Spleen (tissue), 13 donors: ENCODE measurements at places on chromosomes 1 and 21. TPM values are rescaled to one million over a fixed set of nuclear protein-coding genes. Genes with fewer than 3 reads are reported as not detected.

The TMPRSS3 gene
- 0.22 TPM for polyA plus RNA-seq

The PLPPR5 gene
- not detected for polyA plus RNA-seq

The C1QC gene
- polyA plus RNA-seq = 283 TPM

DNA sequence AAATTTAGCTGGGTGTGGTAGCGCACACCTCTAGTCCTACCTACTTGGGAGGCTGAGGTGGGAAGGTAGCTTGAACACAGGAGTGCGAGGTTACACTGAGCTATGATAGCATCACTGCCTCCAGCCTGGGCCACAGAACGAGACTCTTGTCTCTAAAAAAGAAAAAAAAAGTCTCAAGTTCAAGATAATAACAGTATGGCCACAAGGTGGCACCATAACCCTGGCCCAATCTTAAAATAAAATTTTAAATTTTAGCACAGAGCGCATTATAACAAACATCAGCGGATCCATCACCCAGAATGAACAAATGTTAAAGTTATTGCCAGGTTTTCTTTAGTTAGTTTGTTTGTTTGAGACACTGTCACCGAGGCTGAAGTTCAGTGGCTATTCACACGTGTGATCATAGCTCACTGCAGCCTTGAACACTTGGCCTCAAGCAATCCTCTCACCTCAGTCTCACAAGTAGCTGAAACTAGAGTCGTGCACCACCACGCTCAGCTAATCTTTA lies 2.9 kb upstream of the HTR6 start:
- no peaks in the 10 kb centered on the region for H3K36me3 ChIP-seq
- H3K4me1 ChIP-seq = peaks cover 7% of the 10 kb centered on the region
- H3K4me3 ChIP-seq = no peak overlapping the region
- H3K27ac ChIP-seq = no peak overlapping the region

DNA sequence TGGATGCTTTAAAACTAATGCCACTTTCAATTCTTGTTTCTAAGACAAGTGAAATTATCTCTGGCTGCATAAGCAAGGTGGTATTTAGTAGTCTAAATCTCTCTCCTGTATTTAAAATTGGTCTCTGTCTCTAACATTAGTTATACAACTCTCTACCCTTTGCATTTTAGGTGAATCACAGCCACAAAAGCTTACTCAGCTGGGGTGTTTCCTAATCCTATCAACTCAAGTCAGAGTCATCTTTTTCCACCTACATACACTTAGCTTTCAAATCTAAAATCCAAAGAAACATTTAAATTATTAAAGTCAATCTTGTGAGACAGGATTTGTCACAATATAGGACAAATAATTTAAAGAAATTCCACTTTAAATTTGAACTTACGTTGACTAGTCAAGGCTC lies 255.1 kb upstream of the CXADR start:
- no peaks in the 10 kb centered on the region for H3K36me3 ChIP-seq
- no peak for DNase-seq
- H3K4me3 ChIP-seq = no peak overlapping the region
- H3K27me3 ChIP-seq = no peaks in the 10 kb centered on the region
- no peaks in the 10 kb centered on the region for H3K4me1 ChIP-seq

- DNase-seq = no peak
- H3K27ac ChIP-seq = peak overlapping the region; percentile 8
- no peaks in the 10 kb centered on the region for H3K27me3 ChIP-seq
- no peaks in the 10 kb centered on the region for H3K36me3 ChIP-seq
Measured at GRCh38 chr1:218480137-218480536, 135.0 kb downstream of the TGFB2 start.

DNA sequence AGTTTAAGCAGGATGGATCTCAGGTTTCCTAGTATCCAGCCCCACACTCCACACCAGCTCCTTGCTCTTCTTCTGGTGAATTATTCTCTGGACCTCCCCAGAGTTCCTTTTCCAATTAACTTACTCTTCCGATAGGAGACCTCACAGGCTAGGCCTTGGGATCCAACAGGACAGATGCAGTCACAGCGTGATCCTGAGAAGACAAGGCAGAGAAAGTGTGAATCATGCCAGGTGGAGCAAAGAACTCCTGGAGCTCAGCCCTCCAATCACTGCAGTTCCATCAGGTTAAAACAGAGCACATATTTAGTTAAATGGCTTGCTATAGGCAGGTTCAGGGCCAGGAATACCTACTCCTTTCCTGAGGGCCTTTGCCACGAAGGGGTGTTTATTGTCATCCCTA lies 34.1 kb downstream of the C8B start:
- H3K4me1 ChIP-seq = no peaks in the 10 kb centered on the region
- DNase-seq = no peak
- no peak overlapping the region for H3K4me3 ChIP-seq
- no peak overlapping the region for H3K27ac ChIP-seq
- H3K36me3 ChIP-seq = no peaks in the 10 kb centered on the region
- H3K27me3 ChIP-seq = no peaks in the 10 kb centered on the region

DNA sequence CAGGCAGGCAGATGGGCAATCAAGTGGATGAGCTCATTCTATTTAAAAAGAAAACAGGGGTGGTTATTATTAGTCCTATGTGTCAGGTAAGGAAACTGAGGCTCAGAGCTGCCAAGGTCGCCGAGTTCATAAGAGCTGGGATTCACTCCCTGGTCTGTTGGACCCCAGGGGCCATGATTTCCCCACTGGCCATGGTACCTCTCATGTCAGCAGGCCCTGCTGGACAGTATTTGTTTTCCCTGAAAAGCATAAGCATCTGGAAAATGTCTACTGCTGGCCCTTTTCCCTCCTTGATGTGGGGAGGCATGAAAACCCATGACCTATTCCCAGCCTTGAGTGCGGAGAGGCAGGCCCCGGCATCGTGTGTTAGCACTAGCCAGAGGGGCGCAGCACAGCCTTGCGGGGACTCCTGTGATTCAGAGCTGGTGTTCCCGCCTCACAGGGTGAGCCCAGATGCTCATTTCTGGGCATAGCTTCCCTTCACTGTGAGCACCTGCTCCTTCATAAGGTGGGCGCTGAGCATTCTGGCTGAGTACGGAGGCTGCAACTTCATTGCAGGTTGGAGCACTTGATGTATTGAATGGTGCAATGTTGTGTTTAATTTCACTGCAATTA lies 617.5 kb downstream of the PTPRU start:
- no peak overlapping the region for H3K4me3 ChIP-seq
- peaks cover under 1% of the 10 kb centered on the region for H3K4me1 ChIP-seq
- peaks cover 11% of the 10 kb centered on the region for H3K27me3 ChIP-seq
- peak; percentile 54 for DNase-seq
- H3K27ac ChIP-seq = no peak overlapping the region

DNA sequence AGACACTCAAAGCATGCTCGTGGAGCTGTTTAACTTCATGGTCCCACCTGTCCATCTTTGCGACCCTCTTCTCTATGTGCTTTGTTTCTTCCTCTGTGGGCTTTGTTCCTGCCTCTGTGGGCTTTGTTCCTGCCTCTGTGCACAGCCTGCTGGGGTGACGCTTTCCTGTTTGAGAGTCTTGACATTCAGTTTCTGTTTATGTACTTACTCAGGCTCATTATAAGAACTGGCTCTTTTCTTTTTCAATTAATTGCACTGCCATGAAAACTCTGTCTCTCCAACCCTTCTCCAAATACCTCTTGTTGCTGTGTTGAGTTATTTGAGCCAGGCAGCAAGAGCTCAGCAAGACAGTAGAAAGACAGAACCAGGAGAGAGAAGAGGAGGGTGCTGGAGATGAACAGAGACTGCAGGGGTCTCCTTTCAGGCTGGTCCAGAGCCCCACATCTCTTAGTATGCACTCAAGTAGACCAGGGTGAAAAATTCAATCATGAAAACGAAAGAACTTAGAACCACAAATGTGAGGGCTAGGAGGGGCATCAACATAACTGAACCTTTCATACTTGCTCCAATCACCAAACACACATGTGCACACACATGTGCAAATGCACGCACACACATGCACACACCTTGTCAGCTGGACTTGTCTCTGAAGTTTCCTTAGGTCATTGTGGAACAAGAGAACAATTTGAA lies 88.3 kb upstream of the SGIP1 start:
- no peak overlapping the region for H3K4me3 ChIP-seq
- H3K36me3 ChIP-seq = no peaks in the 10 kb centered on the region

GRCh38 chr1:53276902-53277281 lies 38.6 kb upstream of the MAGOH start:
- peak; percentile 66 for DNase-seq
- H3K4me3 ChIP-seq = no peak overlapping the region
- no peaks in the 10 kb centered on the region for H3K27me3 ChIP-seq
- H3K27ac ChIP-seq = no peak overlapping the region
- H3K36me3 ChIP-seq = no peaks in the 10 kb centered on the region

DNA sequence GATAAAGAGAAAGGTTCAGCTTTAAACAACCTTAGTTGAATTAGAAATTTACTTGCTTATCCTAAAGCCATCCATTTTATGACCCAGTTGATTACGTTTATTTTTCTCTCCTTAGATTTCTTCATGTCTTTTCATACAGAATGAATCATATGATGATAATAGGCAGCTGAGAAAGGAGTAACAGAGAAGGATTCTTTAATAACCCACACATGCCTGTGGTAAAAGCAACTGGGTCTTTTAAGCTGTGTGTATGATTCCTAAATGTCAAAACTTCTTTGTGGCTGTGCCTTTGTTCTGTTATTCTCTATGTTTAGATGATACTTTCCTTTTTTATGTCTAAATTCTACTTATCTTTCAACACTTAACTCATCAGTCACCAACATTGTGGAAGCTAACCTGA lies 626.5 kb downstream of the NCAM2 start:
- H3K27ac ChIP-seq = no peak overlapping the region
- H3K36me3 ChIP-seq = no peaks in the 10 kb centered on the region
- DNase-seq = no peak
- H3K4me3 ChIP-seq = no peak overlapping the region
- no peaks in the 10 kb centered on the region for H3K4me1 ChIP-seq
- H3K27me3 ChIP-seq = no peaks in the 10 kb centered on the region
